HT1080 (cell line): ENCODE measurements at places on chromosomes 12 and 14. TPM values are rescaled to one million over a fixed set of nuclear protein-coding genes. Genes with fewer than 3 reads are reported as not detected.

SPIC gene
- not detected in 2 replicates for total RNA-seq

PAPLN gene
- total RNA-seq, result 1.5 and 1.9 TPM in 2 replicates

CD69 gene
- total RNA-seq, result 0.16 TPM in 1 of 2 replicates, not detected in the other

CAPZA3 gene
- total RNA-seq, result not detected in 2 replicates

SERPINA5 gene
- not detected in 2 replicates for total RNA-seq

POTEG gene
- total RNA-seq, result 2.0 and 2.2 TPM in 2 replicates

GARIN6 gene
- total RNA-seq, result not detected in 2 replicates

NKX2-1 gene
- not detected in 2 replicates for total RNA-seq

WDR89 gene
- total RNA-seq, result 12.9 and 13.8 TPM in 2 replicates

CLEC2D gene
- 1.0 and 1.7 TPM in 2 replicates for total RNA-seq

PRB3 gene
- not detected in 2 replicates for total RNA-seq

GAS2L3 gene
- not detected in 2 replicates for total RNA-seq

SSPN gene
- 1.4 TPM in 1 of 2 replicates, not detected in the other for total RNA-seq

PZP gene
- not detected in 2 replicates for total RNA-seq
